ENCODE measurements at places on chromosomes 5 and 9.
A peak's percentile ranks its signal among the peaks of the same experiment; 100 is the strongest.

DNA sequence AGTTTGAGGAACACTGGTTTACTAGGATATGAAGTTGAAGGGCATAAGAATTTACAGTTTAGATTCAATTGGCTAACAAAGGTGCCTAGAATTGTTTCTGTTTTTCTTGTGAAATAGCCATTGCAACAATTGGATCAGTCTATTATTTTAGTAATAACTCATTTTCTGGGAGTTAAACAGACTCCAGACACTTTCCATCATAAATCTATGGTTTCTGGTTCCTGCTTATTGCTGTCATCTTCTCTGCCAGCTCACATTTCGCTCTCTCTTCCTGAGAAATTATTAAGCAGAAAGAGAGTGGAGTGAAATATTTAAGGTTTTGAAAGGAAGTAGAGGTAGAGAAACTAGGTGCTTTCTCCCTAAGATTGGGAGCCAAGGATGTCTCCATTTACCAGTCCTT lies 165.1 kb upstream of the PRR16 start:
- no peak for DNase-seq

DNA sequence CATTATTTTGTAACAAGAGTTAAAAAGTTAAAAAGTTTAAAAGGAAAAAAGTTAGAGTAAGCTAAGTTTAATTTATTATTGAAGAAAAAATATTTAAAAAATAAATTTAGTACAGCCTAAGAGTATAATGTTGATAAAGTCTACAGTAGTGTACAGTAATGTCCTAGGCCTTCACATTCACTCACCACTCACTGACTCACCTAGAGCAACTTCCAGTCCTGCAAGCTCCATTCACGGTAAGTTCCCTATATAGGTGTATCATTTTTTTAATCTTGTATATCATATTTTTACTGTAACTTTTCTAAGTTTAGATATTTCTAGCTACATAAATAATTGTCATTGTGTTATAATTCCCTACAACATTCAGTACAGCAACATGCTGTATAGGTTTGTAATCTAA lies 69.4 kb upstream of the PANK3 start:
- no peak for DNase-seq

DNA sequence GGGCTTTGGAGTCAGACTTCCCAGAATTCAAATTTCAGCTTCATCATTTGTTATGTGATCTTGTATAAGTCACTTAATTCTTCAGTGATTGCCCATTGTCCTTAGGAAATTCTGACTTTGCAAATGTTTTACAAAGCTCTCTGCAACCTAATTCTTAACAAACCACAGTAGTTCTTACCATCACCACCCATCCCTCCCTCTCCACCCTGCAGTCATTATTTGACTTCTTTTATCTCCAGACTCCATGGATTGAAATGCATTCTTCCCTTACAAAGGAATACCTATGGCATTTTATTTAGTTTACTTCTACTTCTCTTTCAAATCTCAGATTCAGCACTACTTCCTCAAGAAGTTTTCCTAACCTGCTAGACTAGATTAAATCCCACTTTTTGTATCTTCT lies 23.1 kb downstream of the SHLD3 start:
- DNase-seq, result no peak

DNA sequence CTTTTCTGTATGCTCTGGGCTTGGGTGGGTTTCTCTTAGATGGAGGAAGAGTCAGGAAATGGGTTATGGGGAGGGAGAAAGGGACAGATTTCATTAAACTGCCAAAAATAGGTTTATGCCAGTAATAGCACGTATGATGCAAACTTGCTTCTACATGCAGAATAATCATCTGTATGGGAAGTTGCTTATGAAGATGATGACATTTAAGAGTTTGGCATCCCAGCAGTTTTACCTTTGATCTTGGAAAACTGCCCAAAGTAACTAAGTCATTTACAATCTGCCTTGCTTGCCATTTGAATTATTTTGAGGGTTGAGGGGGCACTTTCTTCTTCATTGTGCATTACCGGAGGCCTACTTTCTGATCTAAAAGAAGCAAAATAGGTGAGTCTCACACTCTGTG lies 282.9 kb upstream of the ANKRD55 start:
- peak; percentile 58 for DNase-seq

GRCh38 chr9:84990416-84990815 lies 320.9 kb downstream of the NTRK2 start:
- DNase-seq, result no peak

GRCh38 chr5:141524604-141525597 lies 36.0 kb downstream of the PCDHGC5 start:
- DNase-seq, result peak; percentile 95

- no peak for DNase-seq
These were observed 13.5 kb upstream of the WDR38 start for GRCh38 chr9:124839612-124840299.

DNA sequence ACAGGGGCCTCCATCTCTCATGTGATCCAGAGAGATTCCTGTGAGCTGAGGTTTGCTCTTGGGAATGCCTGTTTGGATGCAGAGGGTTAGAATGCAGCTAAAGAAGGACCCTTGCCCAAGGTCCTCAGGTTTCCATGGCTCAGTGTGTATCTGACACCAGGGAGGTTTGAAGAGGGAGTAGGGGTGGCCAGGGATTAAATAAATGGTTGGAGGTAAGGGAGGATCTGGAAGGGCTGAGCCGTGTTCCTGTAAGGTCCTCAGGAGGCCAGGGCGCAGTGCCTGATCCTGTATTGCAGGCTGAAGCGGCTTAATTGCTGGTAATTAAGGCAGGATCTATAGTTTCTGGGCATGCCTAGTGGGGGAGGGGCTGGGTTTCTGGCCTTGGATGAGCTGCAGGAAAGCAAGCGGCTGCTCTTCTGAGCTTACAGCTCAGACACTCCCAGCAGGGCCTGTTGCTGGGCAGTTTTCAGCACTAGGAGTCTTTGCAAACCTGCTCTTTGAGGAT lies 41.5 kb upstream of the MAP1B start:
- DNase-seq, result peak; percentile 52

GRCh38 chr9:121645003-121645402 lies 6.4 kb upstream of the DAB2IP start:
- no peak for DNase-seq

DNA sequence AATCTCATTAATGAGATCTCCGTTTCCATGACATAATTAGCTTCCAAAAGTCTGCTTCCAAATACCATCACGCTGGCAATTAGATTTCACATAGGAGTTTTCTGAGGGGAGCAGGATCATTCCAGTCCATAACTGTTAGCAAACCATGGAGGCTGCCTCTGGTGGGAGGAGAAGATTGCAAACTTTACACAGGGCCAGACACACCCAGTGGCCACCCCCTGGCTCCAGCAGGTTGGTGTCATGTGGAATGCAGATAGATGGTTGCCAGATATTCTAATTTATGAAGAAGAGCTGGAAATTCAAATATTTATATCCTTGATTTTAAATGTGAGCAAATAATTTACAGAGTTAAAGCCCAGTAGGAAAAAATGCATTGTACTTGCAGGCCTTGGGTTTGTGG lies 164.2 kb downstream of the ICE1 start:
- no peak for DNase-seq

GRCh38 chr9:3419893-3420292 lies 105.9 kb downstream of the RFX3 start:
- no peak for DNase-seq

GRCh38 chr5:139064613-139065012 lies 133.6 kb downstream of the SIL1 start:
- no peak for DNase-seq

DNA sequence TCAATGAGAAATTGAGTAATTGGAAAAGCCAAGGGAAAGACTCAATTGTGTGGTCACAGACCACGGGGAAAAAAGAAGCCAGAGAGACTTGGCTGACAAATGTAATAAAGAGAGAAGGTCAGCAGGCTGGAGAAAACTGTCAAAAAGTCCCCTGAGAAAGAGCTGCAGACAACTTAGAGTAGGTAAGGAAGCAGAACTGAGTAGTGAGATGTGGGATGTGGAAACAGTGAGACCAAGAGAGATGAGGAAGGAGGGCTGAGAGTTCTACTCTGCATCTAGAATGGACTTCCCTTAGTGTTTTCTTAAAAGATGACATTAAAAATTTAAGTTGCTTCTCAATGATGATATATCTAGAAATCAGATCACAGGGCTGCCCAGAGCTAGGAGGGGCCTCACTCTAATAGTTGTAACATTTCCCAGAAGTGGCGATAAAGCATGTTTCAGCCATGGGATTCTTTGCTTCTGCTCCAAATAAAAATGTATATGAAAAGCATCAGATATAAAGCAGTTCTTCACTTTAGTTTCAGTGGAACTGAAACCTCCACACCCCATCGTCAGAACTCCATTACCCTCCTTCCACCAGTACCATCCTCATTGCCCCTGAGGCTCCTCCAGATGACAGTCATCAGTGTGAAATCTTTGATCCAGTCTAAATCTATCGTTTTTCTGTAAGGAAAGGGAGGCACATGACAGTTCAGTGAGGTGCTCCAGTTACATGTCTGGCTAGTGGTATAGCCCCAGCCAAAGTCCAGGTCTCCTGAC lies 80.6 kb downstream of the SPEF2 start:
- DNase-seq, result no peak

DNA sequence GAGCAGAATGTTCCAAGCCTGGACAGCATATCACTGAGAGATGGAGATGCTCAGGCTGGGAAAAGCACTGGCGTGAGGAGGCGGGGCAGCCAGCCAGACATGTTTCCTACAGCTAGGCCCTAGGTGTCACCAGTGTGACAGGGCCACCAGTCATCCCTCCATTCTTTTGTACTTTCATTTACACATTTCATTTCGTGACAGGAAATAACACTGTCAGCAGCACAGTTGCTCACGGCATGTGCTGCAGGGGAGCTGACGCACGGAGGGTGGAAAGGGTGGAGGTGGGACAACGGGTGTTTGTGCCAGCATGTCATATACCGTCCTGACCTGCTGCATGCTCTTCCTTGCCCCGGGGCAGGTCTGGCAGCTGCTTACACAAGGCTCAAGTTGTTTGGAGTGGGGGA lies 14.8 kb upstream of the CEMIP2 start:
- no peak for DNase-seq

DNA sequence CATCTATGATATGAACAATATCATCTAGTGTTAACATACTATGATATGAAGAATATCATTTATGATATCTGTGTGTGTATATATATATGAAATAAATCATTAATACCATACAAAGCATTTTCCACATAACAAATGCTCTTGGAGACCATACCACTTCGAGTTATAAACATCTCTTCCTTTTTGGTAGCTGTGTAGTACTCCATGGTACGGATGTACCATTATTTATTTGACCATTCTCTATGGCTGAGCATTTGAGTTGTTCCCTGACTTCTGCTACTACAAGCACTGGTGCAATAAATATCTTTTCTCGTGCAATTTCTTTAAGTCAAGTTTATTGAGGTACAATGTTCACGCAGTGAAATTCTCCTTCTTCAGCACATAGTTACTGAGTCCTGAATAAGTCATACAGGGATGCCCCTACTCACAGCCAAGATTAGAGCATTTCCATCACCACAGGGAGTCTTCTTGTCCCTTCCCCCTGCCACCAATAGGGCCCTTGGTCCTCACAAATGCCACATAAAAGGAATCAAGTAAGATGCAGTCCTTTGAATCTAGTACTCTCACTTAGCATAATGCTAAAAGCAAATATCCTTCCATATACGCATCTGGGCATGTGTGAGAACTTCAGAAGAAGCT lies 75.2 kb upstream of the SLC25A48 start:
- no peak for DNase-seq

DNA sequence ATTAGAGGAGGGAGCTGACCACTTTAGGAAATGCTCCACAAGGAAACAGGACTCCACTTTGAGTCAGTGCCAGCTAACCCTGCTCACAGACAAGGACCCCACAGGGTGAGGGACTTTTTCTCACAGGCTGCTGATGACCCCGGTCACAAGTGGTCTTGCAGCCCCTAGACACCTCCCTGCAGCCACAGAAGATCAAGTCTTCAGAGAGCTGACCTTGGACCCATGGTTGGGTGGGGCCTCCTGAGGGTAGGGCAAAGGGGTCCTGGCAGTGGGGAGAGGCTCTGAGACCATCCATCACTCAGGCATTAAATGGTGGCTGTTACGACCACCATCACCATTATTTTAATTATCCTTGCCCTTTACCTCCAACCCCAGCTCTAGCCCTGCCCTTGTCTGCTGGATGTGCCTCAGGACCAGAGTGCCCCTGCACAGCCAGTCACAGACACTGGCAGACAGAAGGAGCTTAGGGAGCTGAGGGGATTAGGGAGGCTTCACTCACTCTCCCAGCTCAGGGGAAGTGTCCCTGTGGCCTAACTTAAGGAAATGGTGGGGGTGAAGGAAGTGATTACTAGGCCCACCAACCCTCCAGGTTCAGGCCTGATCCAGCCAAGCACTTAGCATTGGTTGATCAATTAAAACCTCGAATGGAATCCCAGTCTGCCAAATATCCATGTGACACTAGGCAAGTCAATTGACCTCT lies 1.6 kb downstream of the ACSL6 start:
- DNase-seq, result no peak

DNA sequence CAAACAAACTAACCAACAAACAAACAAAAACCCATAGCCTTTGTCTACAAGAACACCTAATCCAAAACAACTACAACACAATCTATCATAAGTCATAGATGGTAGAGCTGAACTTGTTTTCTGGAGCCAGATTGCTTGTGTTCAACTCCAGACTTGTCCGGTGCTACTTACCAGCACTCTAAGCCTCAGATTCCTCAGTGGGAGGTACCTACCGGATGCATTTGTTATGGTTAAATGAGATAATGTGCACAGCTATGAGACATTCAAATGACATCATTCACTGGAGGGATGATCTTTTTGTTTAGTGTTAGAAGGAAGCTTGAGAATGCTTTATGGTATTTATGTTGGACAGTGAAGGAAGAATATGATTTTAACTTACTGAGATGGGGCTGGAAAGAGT lies 592.9 kb upstream of the C9orf72 start:
- DNase-seq, result no peak

DNA sequence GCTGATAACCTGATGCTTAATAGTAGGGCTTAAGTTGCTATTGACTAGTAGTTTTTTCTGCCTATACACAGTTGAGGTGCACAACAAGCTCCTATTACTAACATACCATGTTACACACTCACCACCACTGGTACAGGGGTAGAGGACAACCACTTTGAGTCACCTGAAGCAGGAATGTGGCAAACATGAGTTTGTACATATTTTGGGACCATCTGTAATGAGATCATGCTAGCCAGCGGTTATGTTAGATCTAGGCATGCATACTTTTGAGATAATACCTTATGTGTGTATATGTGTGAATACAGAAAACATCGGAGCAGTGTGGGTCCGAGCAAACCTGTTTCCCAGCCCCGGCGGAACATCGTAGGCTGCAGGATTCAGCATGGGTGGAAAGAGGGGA lies 72.8 kb upstream of the NXNL2 start:
- DNase-seq, result no peak

GRCh38 chr5:4831325-4831724 lies 308.8 kb upstream of the ADAMTS16 start:
- no peak for DNase-seq

DNA sequence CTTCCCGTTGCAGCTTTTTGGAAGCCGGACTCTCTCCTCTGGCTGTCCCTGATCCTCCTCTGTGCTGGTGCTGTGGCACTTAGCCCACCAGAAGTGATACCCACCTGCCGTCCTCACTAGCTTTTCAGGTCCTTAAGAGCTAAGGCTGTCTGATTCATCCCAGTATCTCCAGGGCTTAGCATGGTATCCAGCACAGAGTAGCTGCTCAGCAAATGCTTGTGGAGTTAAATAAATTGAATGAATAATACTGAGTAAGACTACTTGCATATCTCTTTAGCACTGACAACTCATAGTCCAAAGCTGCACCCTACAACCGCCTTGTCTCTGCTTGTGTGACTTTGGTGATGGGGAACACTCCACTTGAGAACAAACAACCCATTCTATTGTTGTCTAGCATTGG lies 7.7 kb upstream of the XPA start:
- no peak for DNase-seq

GRCh38 chr5:174910245-174910737 lies 185.9 kb downstream of the MSX2 start:
- peak; percentile 20 for DNase-seq
